Left ventricle myocardium inferior (tissue), 1 donor: ENCODE measurements at places on chromosomes 1 and 21. TPM values are rescaled to one million over a fixed set of nuclear protein-coding genes. Genes with fewer than 3 reads are reported as not detected.

The F3 gene
- total RNA-seq: 50.8 TPM

GRCh38 chr1:110394493-110394820, 3.6 kb upstream of the SLC16A4 start:
- no peak for DNase-seq

DNA sequence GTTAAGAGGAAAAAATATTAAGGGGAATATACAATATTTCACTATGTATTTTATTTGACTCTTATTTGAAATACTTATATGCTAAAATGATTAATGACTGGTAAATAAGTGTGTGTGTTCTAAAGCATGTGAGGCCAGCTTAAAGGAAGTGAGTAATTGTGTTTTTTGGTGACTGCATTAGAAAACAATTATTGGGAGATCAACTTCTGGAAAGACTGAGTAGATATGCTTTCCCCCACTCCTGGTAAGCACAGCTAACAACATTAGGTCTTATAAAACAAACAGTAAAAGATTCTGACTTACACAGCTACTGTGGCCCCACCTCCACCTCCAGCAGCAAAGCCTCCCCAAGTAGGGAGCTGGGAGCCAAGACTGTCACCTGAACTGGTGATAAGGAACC, 403.0 kb downstream of the SRGAP2C start:
- DNase-seq: no peak

The DMRTA2 gene
- not detected for total RNA-seq

- DNase-seq: peak; percentile 40
Observed at GRCh38 chr1:180603223-180603849, 28.5 kb upstream of the XPR1 start.

DNA sequence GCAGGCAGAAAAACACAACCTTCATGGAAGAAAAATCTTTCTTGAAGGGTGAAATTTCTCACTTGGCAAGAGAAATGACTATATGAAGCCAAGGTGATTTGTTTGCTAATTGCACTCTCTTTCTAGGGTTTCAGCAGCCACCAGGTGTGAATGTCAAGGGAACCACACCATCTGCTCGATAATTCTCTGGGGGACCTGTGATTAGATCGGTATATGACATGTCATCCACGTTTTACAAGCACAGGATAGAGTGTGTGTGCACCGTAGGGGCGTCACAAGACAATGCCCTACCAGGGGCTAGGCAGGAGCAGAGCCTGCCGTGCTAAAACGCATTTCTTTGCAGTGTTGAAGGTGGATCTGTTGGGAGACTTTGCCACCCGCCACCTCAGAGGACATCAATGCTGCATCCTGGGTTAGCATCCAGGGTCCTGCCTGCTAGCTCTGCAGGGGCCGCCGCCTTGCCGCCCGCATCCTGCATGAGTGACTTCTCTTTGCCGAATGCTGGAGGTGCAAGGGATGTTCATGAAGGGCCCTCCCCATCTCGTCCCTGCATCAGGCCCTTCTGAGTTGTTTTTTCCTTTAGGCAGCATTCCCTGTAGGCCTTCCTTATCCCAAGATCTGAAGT, 37.8 kb upstream of the CCSAP start:
- DNase-seq: no peak

The FCAMR gene
- total RNA-seq: not detected

The KRTAP12-3 gene
- total RNA-seq: not detected

- DNase-seq: no peak
Observed at GRCh38 chr1:42886800-42887199, 40.4 kb downstream of the ZNF691 start.

DNA sequence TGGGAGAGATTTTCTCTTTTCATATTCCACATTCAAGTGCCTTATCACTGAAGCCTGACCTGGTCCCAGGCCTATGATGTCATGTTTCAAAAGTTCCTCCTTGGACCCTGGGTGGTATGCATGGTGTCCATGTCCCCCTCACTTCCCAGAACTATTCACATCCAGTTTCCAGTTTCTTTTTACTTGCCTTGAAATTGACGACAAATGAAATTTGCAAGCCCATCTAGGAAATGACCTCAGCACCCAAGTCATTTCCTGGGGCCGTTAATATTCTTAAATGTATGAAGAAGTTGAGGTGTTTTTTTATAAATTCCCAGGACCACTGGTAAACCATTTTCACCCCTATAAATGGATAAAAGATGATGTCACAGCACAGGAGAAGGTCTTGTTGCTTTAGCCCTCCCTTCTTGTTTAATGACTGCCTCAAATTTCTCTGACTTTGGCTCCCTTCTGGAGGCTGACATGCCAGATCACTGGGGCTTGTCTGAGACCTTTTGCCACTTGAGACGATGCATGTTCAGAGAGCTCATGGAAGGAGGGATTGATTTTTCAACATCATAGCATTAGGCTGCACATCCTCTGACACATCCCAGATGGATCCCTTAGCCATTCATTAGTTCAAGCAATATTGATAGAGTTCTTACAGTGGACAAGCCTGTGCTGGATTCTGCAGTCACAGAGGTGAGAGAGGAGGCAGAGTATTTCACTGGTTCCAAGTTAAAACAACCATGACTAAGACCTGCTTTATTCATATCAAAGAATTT, 221.3 kb downstream of the PLPP3 start:
- DNase-seq: no peak

GRCh38 chr1:118325550-118326225, 140.7 kb upstream of the SPAG17 start:
- no peak for DNase-seq

The CD1E gene
- total RNA-seq: not detected

The SHISAL2A gene
- not detected for total RNA-seq

The ACKR1 gene
- 10.9 TPM for total RNA-seq

DNA sequence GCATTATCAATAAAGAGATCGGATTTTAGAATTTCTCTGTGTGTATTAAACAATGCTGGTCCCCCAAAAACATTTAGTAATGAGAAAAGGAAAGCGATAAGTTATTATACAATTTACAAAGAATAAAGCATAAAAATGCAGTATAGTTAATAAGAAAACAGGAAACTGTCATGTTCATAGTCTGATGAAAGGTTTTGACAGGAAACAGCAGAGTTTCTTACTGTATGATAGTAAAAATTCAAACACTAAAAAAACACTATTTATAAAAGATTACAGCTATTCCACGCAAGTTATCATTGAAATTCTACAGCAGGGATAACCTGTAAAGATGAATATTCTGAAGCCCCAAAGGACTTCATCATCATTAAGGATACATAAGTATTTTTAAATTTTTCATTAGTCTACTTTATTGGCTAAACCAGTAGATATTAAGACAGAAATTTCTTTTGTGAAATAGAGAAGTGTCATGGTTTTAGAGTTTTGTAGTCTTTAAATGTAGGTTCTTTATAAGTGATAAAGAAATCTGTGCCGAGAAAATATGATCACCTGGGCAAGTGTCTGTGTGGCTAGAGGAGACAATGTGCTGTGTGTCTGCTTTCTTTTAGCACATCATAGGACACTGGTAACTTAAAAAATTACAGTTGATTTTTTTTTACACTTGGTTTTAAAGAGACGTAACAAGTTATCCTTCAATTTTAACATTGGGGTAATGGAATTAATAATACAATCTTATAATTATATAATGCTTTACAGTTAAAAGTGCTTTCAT, 49.7 kb upstream of the GFI1 start:
- no peak for DNase-seq

The PPIAL4G gene
- total RNA-seq: not detected

DNA sequence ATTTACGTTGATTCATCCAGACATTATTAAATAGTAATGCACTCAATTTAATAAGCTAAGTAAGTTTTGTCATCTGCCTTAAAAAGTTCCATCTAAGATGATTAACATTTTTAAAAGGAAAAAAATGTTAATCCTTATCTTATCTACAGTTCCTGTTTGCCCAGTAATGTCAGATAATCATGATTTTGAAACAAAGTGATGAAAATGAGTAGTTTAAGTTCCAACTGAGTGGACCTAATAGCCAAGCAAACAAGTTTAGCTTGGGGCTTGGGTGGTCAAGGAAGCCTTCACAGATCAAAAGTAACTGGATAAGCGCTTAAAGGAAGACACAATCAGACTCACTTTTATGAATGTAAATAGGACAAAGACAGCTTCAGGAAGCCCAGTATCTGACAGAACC, 40.5 kb upstream of the JAK1 start:
- no peak for DNase-seq

The KLHDC7A gene
- not detected for total RNA-seq

DNA sequence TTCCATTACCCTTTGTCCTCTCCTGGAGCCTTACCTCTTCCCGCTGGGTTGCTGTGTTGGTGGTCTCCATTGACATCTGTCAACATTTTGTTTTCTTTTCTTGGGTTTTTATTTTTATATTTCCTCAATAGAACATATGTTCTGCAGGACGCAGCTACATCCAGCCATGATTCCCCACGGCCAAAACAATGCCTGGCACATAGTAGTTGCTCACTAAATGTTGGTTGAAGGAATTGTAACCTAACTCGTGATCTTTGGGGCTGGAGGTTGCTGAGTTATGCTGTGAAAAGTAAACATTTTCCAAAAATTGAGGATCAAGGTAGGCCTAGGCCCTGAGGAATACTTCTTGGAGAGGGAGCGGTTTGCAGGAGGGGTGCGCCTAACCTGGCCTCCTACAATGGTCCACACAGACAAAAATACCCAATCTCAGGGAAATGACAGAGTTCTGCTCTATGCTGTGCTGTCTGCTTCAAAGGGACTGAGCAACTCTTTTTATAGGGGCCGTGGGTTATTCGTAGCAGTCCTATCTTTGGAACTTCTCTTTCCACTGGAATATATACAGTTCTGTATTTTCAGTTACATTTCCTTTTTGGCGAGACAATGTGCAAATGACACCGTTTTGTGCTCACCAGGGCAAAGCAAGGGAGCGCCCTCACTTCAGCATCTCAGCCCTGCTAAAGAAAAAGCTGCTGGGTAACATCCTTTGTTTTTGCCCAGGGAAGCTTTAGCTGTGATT, 1.4 kb downstream of the PDPN start:
- DNase-seq: no peak
